ENCODE measurements at places on chromosomes 5 and 9. TPM values are rescaled to one million over a fixed set of nuclear protein-coding genes. Genes with fewer than 3 reads are reported as not detected.
A peak's percentile ranks its signal among the peaks of the same experiment; 100 is the strongest.

Gene ANKRD18B
- 0.61 TPM for total RNA-seq

Gene C9orf153
- 0.66 TPM for total RNA-seq

Gene PCYOX1L
- 22.9 TPM for total RNA-seq

Gene ZNF366
- 0.14 TPM for total RNA-seq

DNA sequence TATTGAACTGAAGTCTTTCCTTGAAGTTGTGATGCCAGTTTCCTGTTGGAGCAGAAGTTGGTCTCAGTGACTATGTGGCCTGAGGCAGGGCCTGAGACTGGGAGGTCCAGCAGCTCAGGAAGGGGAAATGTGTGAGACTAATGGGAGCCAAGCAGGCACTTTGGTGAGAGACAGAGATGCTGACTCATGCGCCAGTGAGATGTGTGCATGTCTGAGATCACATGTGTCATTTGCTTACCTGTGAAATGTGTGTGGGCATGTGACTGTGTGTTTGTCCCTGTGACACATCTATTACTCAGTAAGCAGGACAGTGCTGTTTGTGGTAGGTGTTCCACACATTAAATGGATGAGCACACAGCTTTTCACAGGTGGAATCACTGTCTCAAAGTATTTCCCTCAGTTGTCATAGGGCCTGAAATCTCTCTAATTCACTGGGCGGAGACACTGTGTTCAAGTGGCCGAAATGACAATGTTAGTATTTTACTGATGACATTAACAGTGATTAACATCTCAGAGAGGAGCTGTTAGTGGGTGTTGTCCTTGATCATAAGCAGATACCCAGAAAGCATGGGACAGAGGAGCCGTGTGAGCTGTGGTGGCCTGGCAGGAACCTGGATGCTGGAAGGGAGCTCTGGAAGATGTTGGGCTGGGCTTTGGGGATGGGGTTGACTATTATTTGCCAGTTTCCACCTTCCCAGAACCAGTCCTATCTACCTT lies 7.4 kb downstream of the NPR2 start:
- DNase-seq: no peak

DNA sequence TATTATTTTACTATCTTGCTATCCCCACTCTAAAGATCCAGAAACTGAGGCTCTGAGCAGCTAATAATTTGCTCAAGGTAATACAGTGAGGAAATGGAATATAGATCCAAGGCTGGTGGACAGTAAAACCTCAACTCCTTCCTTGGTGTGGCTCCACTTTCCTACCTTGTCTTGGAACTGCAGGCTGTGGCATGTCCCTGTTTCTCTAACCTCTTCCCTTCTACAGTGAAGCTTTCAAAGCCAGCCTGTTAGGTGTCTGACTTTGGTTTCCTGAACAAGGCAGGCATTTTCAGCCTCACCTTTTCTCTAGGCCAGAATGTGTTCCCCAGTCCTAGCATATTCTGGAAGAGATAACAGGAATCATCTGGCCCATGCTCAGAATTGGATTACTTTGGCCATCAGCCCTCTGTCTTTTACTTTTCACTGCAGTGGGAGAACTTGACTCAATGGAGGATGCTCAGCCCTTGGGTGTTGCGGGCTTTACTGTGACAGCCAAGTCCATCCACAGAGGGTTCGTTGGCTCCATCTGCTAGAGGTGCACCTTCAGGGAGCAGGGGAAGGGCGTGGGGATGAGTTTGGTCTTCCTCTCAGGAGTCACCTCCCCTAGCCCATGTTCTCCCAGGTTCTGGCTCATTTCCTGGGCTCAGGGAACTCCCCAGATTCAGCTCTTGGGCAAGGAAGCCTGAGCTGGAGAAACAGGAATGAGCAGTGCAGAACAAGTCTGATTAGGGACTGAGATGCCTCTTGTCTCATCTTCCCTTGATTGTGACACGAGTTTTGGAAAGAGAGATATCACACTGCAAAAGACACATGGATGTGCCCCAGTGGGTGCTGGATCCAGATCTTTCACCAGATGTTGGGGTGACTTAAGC lies 1.1 kb downstream of the NIPAL4 start:
- no peak for DNase-seq

DNA sequence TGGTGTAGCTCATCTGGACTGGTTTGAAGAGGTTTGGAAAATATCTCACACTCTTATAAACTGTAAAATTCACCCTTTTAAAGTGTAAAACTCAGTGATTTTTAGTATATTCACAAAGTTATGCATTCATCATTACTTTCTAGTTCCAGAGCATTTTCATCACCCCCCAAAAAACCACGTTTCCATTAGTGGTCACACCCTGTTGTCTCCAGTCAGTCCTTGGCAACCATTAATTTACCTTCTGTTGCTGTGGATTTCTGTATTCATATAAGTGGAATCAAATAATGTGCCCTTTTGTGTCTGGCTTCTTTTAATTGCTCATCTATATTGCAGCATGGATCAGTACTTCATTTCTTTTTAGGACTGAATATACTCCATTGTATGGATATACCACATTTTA lies 18.4 kb downstream of the NIPBL start:
- DNase-seq: no peak

DNA sequence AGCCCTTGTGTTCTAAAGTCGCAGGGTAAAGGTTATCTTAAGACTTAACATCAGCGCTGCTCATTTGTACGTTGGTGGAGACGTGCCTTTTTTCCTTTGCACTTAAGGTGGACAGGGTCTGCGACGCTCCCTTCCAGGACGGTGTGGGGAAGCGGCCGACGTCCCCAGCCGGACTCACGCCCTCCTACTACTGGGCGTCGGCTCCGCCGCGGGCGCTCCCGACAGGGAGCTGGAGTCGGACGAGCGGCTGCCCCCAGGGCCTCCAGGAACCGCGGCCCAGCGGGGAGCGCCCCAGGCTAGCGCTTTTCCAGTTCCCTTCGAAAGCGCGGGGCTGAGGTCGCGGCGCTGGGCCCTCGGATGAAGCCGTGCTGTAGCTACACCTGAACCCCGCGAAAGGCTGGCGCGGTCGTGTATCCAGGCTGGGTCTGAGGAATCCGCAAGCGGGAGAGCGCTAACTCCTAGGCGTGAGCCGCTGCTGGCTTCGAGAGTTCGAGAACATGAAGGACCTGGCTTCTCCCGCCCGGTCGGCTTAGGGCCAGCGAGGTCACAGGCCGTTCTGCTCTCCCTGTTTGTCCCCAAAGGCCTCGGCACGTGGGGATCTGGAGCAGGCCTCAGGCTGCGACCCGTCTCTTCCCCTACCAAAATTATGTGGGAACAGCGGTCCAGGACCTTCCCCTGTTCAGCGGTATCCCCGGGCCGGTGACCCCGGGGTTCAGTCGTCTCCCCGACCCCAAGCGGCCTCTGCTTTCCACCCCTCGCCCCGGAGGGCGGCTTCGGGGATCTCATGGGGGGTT lies 3.8 kb upstream of the DMRT3 start:
- no peak for DNase-seq

GRCh38 chr5:158812408-158812807 lies 287.3 kb downstream of the EBF1 start:
- peak; percentile 19 for DNase-seq

GRCh38 chr5:174490728-174491127 lies 233.7 kb upstream of the MSX2 start:
- DNase-seq: no peak

GRCh38 chr5:175305251-175305650 lies 138.7 kb downstream of the DRD1 start:
- no peak for DNase-seq

DNA sequence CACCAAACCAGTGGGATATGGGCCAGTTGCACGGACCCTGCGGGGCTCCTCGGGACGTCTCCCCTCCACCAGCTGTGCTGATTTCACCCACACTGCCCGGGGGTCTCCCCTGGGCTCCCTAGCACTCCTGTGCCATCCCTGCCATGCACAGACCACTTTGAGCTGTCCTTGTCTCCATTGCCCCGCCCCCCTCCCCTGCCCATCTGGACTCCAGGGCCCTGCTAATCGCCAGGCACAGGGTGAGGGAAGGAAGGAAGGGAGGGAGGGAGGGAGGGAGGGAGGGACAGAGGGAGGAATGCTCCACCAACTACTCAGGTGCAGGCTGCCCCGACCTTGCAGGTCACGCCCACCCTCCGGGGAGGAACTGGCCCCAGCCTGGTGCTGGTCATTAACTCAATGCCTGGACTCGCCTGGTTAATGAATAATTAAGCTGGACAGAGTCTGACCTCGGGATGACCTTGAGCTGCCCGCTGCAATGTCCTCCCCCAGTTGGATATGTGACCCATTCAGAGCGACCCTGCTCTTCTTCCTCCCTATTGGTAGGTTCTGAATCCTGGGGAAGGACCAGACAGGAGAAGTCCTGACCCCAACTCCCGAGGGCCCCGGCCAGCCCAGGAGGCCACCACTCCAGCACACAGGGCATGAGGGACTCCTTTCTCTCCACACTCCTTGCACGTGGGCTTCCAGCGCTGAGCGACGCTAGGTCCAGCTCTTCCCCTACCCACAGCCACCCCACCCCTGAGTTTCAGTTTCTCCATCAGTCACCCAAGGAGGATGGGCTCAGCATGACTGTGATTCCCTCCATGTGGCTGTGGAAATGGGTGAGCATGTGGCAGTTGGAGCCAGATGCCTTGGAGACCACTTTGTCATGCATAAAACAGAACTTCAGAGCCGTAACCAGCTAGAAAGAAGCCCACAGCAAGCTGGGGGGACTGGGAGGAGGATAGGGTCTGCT lies 62.1 kb downstream of the C9orf50 start:
- no peak for DNase-seq

Measured in CD4-positive, alpha-beta T cell (primary cell).